Stimulated activated effector memory CD8-positive, alpha-beta T cell treated with anti-CD3 and anti-CD28 coated beads, Interleukin-12 subunit alpha, Interleukin-12 subunit beta, amount 100 ng/mL, for 72 hours (primary cell): ENCODE measurements at places on chromosomes 16 and 17.
A peak's percentile ranks its signal among the peaks of the same experiment; 100 is the strongest.

- DNase-seq: no peak
Observed at GRCh38 chr16:82652826-82653225, 26.1 kb downstream of the CDH13 start.

DNA sequence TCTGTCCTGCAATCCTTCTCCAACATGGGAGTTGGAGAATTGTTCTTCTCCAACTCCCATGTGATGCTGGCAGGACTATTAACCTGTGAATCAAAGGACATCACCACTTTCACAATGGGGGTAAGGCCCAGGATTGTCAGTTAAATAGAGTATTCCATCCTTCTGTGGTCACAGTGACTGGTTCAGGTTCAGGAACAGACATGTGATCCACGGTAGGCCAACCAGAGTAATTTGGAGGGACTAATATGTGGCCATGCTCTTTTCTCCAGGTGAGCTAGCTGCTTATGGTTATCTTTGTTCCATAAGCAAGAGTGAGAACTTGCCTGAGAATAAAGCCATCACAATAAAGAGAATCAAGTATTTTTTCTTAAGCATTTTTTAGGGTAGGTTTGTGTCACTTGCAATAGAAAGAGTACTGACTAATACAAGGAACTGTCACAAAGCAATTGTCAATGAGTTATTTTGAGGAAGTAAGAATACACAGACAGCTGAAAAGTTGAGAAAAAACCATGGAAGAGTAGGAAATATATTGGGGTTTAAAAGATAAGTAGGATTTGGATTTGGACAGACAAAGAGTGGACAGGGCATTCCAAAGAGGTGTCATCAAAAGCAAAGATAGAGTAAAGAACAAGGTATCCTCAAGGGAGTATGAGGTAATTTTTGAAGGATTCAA lies 63.4 kb downstream of the BRIP1 start:
- no peak for DNase-seq

GRCh38 chr17:48589060-48589830 lies 796 bp downstream of the HOXB3 start:
- DNase-seq: no peak

GRCh38 chr16:55622930-55623561 lies 32.7 kb upstream of the SLC6A2 start:
- no peak for DNase-seq

- DNase-seq: no peak
Observed at GRCh38 chr17:79875511-79875910, 36.3 kb upstream of the CBX4 start.

DNA sequence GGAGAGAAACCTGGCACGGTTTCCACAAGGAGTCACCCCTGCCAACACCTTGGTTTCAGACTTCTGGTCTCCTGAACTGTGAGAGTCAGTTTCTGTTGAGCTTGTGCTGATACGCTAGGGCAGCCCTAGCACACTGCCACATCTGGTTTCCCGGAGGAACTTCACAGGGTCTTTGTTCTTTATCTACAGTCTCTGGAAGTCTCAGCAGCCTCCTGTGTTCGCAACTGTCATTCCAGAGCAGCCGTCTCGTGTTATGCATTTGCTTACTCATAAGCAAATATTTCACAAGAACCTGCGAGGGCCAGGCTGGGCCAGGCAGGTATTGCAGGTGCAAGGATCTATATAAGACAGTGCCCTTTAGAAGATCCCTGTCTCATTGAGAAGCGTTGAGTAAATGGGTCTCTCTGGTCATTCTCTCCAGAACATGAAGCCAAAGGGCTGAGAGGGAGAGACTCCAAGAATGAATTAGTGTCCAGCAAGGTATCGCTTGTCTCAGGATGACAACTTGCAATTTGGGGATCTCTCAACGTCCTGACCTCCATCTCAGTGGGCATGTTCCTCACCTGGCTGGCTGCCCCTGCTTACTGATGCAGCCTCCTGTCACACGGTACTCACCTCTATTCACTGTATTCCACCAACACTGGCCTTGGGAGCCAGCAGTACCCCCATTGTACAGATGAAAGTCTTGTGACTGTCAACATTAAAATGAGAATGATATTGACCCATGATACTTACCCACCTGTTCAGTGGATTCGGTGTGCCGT lies 141.2 kb downstream of the WWOX start:
- DNase-seq: no peak

- no peak for DNase-seq
Observed at GRCh38 chr17:73783945-73784603, 139.8 kb upstream of the SDK2 start.

DNA sequence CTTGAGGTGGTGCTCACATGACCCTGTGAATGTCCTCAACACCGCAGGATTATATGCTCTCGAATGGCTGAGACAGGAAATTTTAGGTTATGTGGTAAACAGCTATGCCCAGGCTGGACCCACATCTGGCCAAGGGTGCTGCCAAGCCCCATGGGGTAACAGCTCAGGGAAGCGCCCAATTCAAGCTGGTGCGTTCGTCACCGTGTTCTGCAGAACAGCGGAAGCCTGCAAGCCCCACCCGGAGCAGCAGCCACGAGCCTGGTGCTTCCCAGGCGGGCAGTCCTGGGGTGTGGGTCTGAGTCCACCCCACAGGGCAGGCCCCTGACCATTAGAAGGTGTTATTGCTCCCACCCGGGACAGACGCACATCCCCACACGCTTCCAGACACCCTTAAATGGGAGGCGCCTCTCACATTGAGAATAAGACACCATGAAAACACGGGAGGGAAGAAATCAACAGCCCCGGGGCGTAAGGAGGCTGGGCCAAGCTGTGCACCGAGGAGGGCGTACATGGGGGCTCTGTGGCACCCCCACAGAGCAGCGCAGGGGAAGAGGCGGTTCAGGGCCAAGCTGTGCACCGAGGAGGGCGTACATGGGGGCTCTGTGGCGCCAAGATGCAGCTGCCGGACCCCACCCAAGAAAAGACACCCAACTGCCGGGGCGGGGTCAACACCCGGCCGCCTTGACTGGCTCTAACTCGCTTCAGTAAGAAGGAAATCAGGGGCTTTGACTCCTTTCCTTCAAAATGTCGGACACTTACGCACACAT lies 2.9 kb upstream of the CYBA start:
- DNase-seq: no peak

DNA sequence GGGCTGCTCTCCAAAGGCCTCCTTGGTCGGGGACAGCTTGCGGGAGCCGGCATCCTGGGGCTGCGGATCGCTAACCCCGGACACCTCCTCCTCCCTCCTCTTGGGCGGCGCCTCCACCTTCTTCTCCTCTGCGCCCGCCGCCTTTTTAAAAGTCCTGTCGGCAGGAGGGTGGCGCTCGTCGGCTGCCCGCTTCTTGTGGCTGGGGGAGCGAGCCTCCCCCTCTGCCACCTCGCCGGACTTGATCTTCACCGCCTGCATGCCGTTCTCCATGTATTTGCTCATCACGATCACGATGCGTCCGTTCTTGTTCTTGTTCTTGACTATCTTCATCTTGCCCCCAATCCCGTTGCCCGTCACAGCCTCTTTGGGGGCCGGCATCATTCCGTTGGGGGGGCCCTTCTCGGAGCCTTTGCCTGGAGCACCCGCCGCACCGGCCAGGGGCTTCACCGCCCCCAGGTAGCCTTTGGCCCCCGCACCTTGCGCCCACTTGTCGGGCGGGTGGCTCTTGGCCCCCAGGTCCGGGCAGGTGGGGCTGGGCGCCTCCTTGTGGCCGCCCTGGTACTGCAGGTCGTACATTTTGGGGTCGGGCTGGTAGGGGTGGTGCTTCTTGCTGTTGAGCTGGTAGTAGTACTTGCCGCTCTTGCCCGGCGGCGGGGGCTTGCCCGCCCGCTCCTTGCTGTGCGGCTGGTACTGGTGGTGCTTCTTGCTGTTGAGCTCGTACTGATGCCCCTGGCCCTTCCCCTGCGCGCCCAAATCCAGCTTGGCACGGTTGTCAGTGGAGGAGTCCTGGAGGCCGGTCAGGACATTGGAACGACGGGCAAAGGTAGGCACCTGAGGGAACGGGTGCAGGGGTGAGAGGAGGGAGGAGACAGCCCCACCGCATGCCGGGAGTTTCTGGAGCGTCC lies 4.4 kb downstream of the CBX4 start:
- peak; percentile 81 for DNase-seq

DNA sequence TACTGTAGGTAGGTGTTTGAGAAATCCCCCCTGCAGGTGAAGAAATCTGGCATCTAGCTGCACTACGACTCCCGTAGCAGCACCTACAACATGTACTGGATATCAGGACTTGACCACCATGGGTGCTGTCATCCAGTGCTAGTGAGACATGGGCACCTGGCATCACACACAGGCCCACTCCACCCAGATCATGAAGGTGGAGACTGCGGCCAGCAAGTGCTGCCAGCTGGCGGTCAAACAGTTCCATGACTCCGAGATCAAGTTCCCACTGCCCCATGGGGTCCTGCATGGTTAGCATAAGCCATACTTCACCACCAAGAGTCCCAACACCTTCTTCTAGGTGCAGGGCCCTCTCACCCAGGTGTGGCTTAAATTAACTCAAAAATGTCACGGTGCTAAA lies 213.0 kb upstream of the C17orf78 start:
- DNase-seq: no peak

GRCh38 chr17:79003661-79004411 lies 5.7 kb downstream of the CANT1 start:
- no peak for DNase-seq

GRCh38 chr16:3770530-3770929 lies 53.2 kb upstream of the TRAP1 start:
- DNase-seq: no peak

DNA sequence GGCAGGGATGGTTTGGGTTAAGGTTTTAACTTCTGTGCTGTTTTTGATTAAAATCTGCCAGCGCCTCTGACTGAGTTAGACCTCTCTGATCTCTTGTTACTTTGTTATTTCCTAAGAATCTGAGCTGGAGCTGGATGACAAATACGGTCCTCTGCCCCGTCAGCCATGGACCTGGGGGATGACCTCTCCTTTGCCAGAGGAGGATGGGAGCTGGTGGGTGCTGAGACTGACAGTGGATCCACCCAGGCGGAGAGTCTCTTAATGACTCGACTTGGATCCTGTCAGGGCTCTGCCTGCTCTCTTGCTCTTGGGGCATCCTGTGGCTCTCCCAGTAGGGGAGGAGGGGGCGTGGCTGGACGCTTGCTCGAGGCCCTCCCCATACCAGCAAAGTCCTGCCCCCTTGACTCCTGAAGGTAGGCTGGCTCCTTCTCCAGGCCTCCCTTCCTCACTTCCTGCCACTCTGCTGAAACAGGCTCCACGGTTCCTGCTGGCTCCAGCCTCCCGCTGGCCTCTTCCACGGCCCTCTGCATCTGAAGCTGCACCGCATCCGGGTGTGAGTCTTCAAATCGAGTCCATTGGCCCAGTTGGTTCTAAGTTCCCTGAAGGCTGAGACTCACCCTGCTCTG lies 24.8 kb upstream of the MAP3K14 start:
- no peak for DNase-seq

- no peak for DNase-seq
Observed at GRCh38 chr16:68972720-68973119, 129.4 kb downstream of the TANGO6 start.

GRCh38 chr17:56752263-56752836 lies 81.4 kb downstream of the C17orf67 start:
- DNase-seq: no peak

GRCh38 chr17:45575126-45575885 lies 84.8 kb upstream of the PLEKHM1 start:
- no peak for DNase-seq
